ENCODE measurements at places on chromosomes 12 and 14.

DNA sequence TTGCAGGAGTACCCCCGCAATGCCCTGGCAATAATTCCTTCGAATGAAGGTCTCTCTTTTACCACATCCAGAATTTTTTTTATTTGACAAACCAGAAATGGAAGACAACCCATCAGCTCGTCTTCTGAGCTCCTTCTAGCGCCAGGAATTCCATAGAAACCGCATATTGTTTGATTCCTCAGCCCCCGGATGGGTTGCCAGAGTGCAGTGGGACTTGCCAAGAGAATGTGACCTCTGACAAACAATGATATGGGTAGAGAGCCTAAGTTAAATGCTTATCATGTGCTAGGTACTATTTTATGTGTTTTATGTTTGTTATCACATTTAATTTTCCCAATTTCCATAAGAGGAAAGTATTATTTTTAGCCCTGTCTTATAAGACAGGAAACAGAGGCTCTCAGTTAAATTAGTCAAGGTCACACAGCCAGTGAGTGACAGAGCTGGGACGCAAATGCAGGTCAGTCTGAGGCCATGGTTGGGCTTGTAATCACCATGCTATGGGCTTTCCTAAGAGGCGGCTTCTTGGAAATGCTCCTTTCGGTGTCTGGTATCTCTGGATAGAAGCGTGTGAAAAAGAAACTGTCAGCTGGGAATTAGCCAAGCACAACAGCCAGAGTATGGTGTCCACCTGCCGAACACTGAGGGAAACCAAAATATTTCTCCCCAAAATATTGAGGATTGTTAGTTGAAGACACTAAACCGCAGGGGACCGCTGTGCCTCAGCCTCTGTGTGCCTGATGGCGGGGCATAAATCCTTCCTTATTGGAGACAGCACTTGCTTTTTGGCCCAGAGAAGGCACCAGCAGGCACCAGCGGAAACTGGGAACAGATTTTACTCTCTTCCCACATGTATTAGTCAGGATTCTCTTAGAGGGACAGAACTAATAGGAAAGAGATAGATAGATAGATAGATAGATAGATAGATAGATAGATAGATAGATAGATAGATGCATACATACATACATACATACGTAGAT is 29.4 kb upstream of the ETFBKMT start:
- DNase-seq, result peak; percentile 62

DNA sequence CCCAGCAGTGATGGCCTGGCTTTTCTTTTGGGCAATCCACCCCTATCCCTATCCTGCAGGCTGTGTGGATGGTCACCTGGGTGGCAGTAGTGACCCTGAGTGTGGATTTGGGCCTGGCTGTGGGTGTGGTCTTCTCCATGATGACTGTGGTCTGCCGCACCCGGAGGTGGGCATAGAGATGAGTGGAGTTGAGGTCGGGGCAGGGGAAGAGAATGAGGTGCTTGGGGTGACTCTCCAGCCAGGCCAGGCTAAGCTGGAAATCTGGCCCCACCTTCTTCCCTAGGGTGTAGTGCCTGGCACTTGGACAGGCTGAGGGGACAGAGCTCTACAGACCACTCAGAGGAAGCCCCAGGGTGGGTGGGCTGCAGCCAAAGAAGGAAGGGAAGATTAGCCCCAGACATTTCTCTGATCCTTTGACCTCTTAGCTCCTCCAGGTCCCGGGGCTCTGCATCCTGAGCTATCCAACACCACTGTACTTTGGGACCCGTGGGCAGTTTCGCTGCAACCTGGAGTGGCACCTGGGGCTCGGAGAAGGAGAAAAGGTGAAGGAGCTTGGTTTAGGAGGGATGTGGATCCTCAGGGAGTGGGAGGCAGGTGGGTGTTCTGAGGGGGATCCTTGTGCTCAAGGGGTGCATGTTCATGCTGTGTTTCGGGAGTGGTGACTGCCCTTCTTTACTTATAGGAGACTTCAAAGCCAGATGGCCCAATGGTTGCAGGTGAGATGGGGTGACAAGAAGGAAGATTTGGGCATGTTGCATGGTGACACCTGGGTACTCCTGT is 8.4 kb downstream of the B4GALNT1 start:
- DNase-seq, result no peak

DNA sequence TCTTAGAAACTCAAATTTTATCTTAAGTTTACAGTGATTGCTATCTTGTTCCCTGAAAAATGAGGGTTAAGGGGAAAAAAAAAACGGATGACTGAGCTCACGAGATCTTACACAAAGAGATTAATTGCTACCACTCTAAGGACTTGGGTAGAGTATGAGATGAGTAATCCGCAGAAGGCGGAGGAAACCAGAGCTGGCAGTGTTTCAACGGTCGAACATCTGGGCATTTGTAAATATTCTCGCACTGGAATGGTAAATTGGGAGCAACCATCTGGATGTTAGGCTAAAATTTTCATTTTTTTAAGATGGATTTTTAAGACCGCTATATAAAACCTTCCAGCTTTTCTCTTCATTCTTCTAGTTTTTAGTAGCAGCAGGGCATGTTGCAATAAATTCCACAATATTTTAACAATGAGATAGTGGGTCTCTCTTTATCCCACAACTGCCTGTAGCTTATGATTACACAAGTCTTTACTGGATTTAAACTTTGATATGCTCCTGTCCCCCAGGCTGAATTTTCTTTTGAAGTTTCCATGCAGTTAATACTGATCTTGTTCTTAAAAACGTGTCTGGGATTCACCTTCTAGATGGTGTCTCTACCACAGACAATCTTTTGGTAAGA is 1324.1 kb downstream of the AACS start:
- DNase-seq, result no peak

DNA sequence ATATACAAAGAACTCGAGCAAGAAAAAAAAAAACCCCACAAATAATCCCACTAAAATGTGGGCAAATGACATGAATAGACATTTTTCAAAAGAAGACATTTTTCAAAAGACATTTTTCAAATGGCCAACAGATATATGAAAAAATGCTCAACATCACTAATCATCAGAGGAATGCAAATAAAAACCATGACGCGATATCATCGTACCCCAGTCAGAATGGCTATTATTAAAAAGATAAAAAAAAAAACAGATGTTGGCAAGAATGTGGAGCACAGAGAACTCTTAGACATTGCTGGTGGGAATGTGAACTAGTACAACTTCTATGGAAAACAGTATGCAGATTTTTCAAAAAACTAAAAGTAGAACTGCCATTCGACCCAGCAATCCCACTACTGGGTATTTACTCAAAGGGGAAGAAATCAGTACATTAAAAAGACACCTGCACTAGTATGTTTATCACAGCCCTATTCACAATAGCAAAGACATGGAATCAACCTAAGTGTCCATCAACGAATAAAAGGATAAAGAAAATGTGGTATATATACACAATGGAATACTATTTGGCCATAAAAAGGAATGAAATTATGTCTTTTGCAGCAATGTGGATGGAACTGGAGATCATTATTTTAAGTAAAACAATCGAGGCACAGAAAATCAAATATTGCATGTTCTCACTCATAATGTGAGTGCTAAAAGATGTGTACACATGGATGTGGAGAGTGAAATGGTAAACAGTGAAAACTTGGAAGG is 16.3 kb downstream of the ZBTB39 start:
- DNase-seq, result no peak

GRCh38 chr12:90274407-90274806 is 565.8 kb upstream of the ATP2B1 start:
- DNase-seq, result no peak
